ENCODE measurements at places on chromosomes 12 and 14.

DNA sequence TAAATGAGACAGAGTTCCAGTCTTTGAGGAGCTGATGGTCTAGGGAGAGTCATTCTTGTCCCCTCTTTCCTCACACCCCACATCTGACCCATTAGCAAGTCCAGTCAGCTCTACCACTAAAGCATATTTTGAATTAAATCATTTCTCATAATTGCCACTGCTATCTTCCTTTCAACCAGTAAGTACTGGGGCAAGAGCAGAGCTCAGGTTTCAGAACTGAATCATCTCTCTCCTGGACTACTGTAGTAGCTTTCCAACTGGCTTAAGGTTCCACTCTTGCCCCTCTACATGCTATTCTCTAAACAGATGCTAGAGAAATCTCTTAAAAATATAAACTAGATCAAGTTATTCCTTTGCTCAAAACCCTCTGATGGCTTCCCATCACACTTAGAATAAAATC is 218.3 kb downstream of the TTC6 start:
- DNase-seq = no peak

- no peak for DNase-seq
Observed at GRCh38 chr12:100992194-100992593, 197.6 kb downstream of the ANO4 start.

DNA sequence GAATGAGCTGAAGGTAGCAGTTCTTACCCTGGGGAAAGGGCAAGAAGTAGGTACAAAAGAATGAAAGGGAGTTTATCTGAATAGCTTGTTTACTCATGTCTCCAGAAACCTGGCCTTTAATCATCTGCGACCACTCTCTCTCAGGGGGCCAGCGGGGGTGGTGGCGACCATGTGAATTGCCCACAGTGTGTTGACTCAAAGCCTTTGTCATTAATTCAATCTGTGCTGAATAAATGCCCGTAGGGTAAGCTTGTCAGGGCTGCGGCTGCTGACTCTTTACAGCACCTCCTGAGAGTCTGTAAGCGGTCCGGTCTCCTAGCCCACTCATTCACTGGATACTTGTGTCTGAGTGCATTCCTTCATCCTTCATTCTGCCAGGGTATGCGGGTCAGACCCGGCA is 874.4 kb downstream of the SLC6A15 start:
- no peak for DNase-seq

DNA sequence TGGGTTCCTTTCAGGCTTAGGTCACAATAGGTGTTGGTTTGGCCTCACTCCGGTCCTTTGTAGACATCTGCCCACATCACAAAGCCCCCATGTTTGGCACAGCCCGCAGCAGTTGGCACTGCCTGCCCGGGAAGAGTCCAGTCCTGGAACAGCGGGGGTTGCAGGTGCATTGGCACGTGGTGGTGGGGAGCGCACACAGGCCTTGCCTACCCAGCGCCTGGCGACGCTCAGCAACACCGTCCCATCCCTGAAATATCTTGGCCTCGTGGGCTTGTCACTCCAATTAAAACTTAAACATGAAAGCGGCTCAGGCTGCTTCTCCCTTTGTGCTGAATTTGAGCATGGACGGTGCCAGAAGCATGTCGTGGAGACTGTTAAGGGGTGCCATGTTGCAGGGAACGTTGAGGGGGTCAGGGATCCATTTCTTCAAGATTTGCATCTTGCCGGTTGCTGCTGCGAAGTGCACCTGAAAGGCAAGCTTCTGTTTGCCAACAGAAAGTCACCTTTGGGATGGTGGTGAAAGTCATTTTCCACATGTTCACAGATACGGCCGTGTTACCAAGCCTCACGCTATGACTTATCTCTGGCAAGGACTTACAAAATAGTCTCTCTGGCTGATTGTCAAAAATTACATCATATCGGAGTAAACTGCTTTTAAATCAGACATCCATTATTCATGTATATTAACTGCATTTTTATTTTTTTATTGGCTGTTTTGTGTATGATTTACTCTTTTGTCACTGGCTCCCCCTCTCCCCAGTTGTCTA is 91.5 kb downstream of the FBXW8 start:
- no peak for DNase-seq

GRCh38 chr12:40175489-40175888 is 49.3 kb upstream of the LRRK2 start:
- no peak for DNase-seq

DNA sequence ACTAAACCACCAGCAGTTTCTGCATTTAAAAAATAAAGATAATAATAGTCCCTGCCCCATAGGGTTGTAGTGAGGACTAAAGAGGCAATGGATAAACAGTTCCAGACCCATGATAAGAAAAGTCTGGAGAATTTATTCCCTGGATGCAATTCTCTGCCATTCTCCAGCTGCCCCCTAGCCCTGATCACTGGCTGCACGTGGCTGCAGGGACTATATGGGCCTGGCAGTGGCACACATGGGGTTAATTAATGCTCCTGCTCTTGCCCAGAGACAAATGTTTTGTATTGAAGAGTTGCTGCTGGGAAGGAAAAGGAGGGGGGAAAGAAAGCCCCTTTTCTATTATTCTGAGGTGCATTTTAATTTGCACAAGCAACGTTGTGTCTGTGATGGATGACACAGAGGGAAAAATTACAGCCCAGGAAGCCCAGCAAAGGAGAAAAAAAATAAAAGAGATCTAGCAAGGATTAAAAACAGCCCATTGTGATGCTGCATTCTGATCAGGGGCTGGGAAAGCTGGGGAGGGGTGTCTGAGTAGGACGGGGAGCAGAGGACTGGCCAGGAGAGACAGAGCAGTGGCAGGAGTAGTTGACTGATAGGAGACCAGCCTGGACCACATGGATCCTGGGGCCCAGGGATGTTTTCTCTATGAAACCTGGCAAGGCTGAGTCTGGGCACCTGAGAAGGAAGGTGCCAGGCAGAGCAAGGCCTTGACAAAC is 149.3 kb downstream of the ESRRB start:
- DNase-seq = no peak

GRCh38 chr12:103505371-103506236 is 9.8 kb upstream of the C12orf42 start:
- DNase-seq = no peak

DNA sequence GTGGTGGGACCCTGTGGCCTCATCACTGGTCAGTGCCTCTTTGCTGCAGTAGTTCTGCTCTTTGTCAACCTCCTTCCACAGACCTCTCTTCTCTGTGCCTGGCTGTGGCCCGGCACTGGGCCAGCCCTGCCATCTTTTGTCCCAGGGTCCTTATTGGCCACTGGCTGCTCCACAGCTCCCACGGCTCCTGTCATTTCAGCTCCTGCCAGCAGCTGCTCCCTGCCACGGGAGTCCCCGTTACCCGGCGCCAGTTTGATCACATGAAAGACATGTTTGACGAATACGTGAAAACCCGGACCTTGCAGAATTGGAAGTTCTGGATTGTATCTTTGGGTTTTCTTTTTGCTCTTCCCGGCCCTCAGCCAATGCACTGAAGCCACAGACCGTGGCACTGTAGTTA is 35.4 kb downstream of the IL31 start:
- no peak for DNase-seq

- DNase-seq = no peak
Observed at GRCh38 chr14:65934070-65934435, 521.5 kb downstream of the FUT8 start.

DNA sequence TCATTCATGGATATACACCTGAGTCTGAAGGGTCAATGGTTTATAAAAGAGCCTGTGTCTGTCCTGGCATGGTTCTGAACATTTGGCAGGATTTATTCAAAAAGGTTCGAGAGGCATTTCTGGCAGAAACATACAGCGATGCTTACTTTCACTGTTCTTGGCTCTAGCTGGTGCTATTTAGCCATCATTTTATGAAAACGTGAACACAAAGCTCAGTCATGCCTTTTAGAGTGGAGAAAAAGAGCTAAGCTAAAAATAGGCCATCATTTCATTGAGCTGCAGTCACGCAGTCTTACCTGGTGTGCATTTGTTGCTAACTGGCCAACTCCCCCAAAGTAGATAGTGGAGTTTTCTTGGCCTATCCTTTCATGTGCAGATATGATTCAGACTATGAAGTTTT is 1209.5 kb downstream of the SLC16A7 start:
- DNase-seq = no peak

DNA sequence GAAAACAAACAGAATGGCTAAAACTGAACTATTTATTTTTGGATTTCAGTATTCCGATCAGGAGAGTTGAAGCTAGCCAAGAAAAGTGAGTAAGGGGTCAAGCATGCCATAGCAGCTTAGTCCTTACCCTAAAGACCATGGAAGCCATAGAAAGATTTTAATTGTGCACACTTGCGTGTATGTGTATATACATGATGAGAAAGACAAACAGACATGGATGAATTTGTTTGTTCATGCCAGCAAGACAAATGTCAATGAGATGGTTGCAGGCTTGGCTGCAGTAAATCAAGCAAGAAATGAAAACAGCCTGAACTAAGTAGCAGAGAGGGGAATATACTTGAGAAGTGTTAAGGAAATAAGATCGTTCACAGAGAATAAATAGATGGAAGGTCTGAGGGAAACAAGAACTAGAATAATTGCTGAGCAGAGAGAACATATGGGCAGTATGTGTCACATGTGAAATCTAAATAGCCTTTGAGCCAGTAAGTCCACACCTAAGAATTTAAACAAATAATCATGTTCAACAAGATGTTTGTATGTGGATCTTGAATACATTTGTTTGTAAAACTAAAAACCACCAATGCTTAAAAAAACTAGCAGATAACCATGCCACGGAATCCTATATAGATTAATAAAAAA is 14.8 kb downstream of the SNW1 start:
- DNase-seq = no peak

- DNase-seq = no peak
Observed at GRCh38 chr14:89121968-89122620, 294.9 kb downstream of the FOXN3 start.

DNA sequence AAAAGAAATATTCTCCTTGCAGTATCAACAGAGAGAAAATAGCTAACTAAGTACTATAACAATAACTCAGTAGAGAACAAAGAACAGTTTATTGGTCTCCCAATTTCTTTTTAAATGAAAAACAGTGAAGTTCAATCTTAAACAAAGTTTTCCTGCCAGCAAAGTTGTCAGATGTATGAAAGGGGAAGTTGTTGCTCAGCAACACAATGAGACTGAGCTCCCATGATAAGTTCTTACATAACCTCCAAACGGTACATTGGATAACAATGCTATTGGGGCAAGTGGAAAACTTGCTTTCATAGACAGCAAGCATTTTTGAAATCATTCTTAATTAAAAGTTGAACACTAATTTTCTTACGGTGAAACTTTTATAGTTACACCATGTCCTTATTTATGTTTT is 94.9 kb downstream of the ALG10B start:
- DNase-seq = no peak

GRCh38 chr14:104118006-104118844 is 20.2 kb upstream of the KIF26A start:
- no peak for DNase-seq

All from T-helper 1 cell (primary cell).